ENCODE measurements at places on chromosomes 11 and 22. TPM values are rescaled to one million over a fixed set of nuclear protein-coding genes. Genes with fewer than 3 reads are reported as not detected.
A peak's percentile ranks its signal among the peaks of the same experiment; 100 is the strongest.

The GAS2 gene
- 10.9 TPM for polyA plus RNA-seq

The INS gene
- polyA plus RNA-seq = not detected

The KCNK4 gene
- polyA plus RNA-seq = not detected

The CASP1 gene
- polyA plus RNA-seq = 6.5 TPM

The GRAMD1B gene
- 9.5 TPM for polyA plus RNA-seq

The OR5J2 gene
- polyA plus RNA-seq = not detected

The KREMEN1 gene
- 94.7 TPM for polyA plus RNA-seq

The ESAM gene
- polyA plus RNA-seq = 46.2 TPM

The TTLL12 gene
- polyA plus RNA-seq = 15.3 TPM

The TUBA8 gene
- 25.1 TPM for polyA plus RNA-seq

The OR4C11 gene
- not detected for polyA plus RNA-seq

DNA sequence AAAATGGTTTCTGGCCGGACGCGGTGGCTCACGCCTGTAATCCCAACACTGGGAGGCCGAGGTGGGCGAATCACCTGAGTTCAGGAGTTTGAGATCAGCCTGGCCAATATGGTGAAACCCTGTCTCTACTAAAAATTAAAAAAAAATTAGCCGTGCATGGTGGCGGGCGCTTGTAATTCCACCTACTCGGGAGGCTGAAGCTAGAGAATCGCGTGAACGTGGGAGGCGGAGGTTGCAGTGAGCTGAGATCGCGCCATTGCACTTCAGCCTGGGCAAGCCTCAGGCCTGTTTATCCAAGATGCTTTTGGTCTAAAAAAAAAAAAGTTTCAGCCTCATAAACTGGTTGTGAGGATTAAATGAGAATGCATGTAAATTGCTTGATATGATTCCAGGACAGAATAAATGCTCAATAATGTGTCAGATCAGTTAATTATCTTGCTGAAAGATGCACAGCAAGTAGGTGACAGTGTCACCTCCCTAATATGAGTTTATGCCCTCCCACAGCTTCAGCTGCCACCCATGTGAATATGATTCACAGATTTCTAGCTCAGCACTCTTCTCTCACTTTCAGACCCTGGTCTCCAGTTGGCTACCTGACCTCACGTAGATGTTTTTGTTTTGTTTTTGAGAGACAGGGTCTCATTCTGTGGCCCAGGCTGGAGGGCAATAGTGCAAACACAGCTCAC is 1.1 kb upstream of the ALG8 start:
- DNase-seq = no peak

GRCh38 chr11:105700271-105700670 is 90.4 kb downstream of the GRIA4 start:
- no peak for DNase-seq

DNA sequence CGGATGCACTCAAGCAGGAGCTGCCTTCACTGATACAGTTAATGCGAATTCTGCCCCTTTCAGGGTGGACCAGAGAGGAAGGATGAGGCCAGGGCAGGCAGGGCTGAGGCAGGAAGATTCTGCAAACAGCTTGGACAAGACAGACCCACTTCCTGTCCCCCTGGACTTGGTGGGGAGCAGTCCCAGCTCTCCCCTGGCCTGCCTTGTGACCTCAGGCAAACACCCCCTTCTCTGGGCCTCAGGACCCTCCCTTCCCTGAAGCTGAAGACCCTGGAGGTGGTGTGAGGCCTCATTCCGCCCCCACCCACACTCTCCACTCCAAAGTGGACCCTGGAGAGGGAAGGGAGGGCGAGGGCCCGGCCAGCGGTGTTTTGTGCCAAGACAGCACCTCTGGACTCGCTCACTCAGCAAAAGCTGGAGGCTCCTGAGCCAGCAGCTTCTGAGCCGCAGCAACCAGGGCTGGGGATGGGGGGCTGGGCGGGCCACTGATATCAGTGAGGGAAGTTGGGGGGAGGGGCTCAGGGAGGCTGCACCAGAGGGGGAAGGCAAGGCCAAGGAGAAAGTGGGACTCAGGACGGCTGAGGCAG is 8.5 kb downstream of the RAB3IL1 start:
- no peak for DNase-seq

GRCh38 chr11:26964339-26964738 is 29.6 kb upstream of the FIBIN start:
- DNase-seq = no peak

- no peak for DNase-seq
Measured at GRCh38 chr11:64711138-64711955, 11.7 kb downstream of the NRXN2 start.

DNA sequence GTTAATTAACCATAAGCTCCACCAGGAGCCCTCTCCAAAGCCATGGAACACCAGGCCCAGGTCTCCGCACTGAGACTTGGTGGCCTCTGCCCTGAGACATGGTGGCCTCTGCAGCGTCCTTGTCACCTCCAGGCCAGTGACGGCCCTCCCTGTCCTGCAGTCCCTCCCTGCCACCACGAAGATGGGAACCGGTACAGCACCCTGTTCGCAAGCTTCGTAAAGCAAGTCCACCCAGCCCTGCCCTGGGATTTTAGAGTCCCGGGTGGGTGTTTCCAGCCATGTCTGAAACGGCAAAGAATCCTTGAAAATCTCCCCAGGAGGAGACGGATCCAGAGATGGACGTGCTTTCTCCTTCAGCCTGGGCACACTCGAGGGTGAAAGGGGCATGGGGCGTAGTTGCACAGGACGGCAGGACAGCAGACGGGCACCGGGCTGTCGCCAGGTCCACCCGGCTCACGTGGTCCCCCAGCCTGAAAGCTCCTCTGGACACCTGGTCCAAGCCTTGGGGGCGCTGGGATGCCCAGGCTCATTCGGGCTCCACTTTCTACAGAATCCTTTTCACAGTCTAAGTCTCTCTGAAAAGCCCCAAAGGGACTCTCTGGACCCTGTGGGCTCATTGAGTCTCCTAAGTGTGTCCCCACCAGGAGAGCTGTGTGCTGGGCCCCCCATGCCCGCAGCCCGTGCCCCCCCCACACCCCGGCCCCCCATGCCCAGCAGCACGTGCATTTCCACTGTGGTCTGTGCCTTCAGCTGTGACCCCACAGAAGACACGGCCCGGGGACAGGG is 456.2 kb downstream of the BRD1 start:
- DNase-seq = no peak

- no peak for DNase-seq
Measured at GRCh38 chr11:3859373-3859881, 4.0 kb downstream of the STIM1 start.

- no peak for DNase-seq
Measured at GRCh38 chr11:19592842-19593241, 119.8 kb upstream of the NAV2 start.

- no peak for DNase-seq
Measured at GRCh38 chr11:120523196-120523595, 11.6 kb downstream of the GRIK4 start.

DNA sequence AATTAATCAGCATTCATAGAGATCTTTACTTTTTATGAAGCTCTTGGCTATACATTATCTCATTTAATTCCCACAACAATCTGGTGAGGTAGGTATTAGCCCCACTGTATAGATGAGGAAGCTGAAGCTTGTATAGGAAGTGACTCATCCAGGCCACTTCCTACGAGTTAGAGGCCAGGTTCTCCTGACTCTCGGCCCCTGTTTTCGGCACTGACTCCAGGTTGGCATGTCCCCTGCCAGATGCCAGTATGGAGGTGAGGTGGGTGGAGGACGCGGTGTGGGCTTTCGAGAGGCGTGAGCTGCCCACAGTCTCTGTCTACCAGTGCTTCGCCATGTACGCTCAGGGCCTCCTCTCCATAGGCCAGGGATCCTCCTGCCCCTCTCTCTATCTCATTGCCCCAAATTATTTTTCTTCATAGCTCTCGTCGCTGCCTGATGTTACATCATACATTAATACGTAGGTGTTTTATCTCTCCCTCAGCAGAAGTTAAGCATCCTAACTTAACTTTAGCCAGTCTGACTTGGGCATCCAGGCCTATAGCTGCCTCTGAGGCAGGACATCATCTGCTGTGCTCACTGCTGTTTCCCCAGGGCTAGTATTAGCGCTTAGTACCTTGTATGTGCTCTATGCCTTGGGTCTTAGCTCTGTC is 9.0 kb downstream of the DGAT2 start:
- DNase-seq = no peak

DNA sequence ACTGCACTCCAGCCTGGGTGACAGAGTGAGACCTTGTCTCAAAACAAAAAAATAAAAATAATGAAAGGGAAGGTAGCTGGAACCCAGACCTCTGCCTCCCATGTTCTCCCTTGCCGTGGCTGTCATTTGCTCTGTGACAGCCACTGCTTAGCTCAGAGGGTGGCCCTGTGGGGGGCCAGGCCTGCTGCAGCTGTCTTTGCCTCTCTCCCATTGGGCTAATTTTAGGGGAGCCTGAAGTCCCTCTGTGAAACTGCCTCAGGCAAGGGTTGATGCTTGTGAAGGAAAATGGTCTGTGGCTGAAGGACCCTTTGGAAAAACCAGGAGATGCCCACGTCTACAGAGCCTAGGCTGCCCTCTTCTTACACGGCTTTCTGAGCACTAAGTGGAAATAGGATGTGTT is 42.9 kb downstream of the C11orf91 start:
- no peak for DNase-seq

- no peak for DNase-seq
Measured at GRCh38 chr11:69686452-69686851, 11.3 kb upstream of the LTO1 start.

DNA sequence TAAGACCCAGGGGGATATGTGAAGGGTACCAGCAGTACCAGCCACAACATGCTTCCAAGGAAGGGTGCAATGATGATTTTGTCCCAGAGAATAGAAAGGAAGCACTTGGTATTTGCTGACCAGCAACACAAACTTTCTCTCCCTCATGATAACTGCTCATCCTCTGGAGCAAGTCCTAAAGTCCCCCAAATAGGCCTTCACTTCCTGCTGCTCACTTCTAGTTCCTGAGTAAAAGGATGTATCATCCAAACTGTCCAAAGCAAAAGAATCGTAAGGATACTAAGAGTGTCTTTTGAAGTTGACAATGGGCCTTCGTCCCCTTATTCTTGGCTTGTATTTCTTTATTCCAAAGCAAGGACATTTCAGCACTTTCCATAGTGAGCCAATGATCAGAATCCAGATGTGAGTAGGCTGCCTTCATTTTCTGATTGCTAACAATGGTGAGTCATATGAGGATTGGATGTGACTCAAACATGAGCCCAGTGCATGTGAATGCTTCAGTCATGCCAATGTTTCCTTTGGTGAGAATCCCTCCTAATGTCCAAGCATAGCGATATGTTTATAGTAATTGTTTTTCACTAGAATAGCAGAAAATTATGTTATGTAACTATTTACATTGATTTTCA is 243.4 kb upstream of the POU2AF2 start:
- DNase-seq = peak; percentile 65

- no peak for DNase-seq
Measured at GRCh38 chr22:26766510-26767350, 109.3 kb downstream of the MIAT start.

DNA sequence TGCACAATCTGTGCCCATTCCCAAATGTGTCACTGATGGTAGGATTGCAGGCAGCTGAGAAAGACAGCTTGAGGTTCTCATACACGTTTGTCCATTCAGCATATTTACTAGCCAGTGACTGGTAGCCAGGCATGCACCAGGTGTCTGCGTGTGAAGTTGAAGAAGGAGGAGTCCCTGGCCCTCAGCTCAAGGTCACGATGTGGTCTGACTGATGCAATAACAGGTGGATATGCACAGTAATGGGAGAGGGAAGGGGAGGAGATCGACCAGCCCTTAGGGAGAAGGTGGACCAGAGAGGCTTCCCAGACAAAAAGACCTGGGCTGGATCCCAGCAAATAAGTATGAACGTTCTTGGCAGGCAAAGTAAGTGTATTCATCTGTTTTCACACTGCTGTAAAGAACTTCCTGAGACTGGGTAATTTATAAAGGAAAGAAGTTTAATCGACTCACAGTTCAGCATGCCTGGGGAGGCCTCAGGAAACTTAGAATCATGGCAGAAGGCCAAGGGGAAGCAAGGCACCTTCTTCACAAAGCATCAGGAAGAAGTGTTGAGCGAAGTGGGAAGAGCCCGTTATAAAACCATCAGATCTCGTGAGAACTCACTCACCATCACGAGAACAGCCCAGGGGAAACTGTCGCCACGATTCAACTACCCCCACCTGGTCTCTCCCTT is 96.0 kb downstream of the MN1 start:
- DNase-seq = peak; percentile 50

GRCh38 chr11:86627776-86628455 is 44.5 kb downstream of the ME3 start:
- no peak for DNase-seq

- DNase-seq = no peak
Measured at GRCh38 chr22:49567899-49568750, 259.5 kb downstream of the BRD1 start.

- no peak for DNase-seq
Measured at GRCh38 chr11:119829402-119829801, 100.4 kb upstream of the NECTIN1 start.

Measured in forelimb muscle (tissue), 1 donor.